ENCODE measurements at places on chromosomes 2 and 18.
A peak's percentile ranks its signal among the peaks of the same experiment; 100 is the strongest.

GRCh38 chr18:23852236-23853045 is 162.1 kb upstream of the TTC39C start:
- no peak for DNase-seq

DNA sequence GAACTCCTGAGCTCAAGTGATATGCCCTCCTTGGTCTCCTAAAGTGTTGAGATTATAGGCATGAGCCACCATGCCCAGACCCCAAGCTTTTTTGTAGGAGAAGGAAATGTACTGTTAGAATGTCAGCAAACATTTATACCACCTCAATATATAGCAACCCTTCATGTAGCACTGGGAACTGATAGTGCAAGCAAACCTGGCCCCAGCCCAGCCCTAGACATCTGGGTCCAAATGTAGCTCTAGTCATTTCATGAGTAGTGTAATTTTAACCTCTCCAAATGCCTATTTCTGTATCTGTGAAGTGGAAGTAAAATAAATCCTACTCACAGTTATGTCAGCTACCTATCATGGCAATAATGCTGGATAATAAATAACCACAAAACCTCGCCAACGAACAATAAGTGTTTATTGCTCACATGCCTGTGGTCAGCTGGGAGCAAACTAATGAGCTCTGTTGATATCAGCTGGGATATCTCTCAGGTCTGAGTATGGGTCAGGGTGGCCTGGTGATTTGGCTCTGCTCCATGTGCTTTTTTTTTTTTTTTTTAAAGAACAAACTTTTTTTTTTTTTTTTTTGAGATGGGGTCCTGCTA is 180.4 kb downstream of the CD8B2 start:
- DNase-seq: no peak

DNA sequence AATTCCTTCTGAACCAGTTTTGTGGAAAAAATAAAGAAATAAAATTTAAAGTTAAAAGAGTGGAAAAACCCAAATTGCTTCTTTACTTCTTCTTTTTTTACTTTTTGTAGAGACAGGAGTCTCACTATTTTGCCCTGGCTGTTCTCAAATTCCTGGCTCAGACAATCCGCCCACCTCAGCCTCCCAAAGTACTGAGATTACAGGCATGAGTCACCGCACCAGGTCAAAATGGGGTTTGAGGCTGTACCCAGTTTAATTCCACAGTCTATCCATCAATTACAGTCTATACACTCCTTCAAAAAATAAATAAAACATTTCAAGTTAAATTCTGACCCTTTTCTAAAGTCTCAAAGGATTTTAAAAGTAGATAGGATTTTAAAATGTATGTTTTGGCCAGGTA is 120.3 kb downstream of the FAM161A start:
- no peak for DNase-seq

DNA sequence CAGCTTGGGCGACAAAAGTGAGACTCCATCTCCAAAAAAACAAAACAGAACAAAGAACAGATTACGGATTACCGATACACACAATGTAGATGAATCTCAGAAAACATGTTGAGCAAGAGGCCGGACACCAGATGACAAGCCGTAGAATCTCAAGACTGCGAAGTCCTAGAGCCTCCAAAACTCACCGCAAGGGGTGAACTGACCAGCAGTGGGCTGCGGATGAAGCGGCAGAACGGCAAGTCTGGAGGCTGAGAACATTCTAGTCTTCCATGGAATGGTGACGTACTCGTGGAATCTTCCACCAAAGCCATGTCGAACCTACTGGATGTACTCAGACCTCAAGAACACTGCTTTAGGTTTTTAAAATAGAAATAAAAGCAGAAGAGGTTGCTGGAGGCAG is 198.8 kb downstream of the NDUFA10 start:
- DNase-seq: no peak

- DNase-seq: no peak
These were observed 11.4 kb downstream of the SIX3 start for GRCh38 chr2:44952806-44953498.

DNA sequence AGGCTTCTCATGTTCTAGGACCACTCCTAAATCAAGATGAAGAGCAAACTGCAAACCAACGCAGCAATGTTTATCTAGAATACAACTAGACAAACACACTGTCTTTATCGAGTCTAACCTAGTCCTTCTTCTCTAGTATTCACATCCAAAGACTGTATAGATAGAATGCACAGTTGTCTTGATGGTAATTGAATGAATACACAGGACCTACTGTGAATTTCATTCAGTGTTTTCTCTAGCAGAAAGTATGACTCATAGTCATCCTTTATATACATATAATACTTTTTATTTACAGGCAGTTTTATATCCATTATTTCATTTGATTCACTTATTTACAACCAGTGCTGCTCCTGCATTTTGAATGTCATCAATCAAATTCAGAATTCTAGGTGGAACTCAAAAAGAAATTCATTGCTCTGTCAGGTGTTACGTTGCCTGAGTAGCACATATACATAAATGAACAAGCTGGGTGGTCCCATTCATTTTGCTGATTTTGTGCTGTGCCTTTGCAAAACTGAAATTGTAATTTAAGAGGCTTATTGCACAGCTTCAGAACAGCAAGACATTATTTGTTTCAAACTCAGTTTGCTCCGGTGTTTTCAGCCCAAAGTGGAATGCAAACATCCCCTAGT is 374.8 kb downstream of the EPHA4 start:
- no peak for DNase-seq

DNA sequence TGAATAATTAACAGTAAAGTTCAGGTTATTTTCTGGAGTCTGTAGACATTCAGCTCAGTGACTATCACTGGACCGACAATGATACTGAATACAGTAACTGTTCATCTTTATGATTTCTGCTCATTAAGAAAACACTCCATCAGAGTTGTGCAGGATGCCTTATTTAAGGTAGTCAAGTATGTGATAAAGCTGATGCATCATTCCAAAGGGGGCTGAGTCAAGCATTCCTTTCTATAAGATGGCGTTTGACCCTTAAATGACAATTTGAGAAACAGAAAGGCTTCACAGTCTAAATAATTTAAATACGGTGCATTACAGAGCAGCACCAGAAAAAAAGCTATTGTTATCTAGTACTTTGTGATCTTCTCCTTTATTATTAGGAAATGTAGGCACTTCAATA is 131.1 kb downstream of the CDH2 start:
- no peak for DNase-seq

DNA sequence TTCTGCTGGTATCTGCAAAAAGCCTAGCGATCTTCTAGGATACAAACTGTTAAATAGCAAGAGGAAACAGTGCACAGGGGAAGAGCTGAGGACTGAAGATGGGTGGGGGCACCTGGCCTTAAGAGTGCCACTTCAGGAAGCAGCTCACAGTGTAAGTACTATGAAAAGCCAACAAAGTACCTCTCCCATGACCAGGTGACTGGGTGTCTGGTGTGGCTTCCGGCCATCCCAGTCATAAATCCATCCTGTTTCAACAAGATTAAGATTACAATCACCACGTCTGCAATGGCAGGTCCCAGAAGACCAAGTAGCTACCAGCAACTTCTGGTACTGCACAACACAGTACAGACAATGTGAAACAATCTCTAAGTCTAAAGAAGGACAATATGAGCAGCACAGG is 15.9 kb downstream of the ERFE start:
- DNase-seq: no peak

DNA sequence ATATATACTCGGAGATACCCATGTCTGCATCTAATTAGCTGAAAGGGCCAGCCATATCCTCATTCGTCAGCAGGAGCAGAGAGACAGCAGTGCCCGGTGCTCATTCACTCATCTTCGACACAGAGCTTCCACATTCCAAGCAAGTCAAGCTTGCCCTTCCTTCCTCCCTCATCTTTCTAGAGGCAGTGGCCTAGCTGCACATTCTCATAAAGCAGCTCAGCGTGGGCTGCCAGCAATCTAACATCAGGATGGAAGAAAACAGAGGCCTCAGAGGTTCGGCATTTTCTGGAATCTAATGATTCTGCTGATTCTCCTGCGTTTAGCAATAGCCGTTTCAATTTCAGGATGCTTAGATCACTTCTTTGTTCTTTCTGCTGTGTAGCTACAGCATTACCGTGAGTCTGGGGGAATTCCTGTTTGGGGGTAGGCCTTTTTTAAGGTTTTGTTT is 68.8 kb downstream of the CLHC1 start:
- DNase-seq: peak; percentile 61

DNA sequence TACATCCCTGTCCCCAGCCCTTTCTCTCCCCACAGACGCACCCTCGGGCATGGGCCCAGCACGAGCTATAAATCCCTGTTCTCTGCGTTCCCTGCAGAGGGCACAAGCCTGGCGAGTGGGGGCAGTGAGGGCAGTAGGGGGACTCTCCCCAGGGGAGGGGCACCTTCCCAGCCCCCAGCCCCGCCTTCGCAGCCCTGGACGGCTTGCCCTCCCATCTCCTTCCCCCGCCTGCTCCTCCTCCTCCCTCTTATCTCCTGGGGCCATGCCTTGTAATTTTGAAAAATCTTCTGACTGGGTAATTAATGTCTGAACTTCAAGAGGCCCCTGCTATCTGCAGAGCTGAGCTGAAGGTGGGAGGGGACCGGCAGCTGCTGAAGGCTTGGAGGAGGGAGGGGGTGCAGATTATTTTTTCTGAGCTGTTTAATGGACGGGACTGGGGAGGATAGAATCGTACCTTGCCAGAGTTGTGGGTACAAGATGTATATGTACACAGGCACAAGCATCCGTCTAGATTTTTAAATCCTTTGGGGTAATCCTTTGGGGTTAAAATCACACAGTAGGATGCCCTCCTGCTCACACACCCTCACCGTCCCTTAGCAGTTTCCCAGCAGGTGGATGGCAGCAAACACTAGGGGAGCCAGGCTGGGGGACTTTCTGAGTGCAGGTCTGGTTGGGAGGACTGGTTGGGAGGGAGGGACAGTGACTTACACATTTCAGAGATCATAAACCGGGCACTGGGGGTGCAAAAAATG is 121.9 kb downstream of the SMAD7 start:
- DNase-seq: no peak

DNA sequence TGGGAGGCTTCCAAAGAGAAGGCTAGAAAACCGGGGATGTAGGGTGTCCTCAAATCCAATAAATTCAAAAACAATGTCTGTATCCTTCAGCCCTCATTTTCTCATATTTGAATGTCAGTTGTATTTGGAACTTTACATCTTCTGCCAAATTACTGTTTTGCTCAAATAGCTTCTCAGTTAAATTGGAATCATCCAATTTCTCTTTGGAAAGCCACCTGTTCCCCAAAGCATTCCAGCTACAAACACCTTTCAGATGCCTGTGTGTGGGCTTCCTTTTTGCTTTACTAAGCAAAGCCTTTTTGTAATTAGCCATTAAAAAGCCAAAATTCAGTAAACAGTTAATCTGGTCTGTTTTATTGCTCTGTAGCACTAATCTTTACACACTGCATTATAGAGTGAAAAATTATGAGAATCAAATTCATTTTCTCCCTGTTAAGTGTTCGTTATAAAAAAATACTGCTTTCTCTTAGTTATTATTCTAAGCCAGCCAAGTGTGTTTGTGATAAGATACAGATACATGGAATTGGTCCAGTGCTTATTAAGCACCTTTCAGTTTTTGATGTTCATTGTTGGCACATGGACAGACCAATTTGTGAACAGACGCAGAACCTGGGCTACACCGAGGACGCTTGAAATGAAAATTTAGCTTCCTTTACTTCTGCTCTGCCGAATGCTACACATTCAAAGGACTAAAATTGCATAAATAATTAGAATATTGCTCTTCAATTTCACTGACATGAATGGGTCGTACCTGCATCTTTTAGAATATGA is 151.6 kb downstream of the RTN4 start:
- DNase-seq: no peak

GRCh38 chr18:78735131-78736014 is 244.2 kb upstream of the SALL3 start:
- DNase-seq: no peak

DNA sequence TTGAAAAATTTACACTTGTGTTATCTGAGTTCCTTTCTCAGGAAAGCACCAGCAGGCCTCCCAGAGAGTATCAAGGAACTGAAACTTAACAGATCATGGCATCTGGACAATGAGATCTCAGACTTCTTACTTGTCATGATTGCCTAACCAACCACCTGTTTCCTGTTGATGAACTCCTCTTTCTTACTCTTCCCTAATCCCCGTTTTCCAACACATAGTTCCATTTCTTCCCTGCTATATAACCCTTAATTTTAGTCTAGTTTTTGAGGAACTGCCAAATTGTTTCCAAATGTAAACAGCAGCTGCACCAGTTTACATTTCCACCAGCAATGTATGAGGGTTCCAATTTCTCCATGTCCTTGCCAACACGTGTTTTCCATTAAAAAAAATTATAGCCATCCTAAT is 6.1 kb upstream of the FAM171B start:
- DNase-seq: no peak

- no peak for DNase-seq
These were observed 13.0 kb downstream of the VIL1 start for GRCh38 chr2:218431878-218432277.

DNA sequence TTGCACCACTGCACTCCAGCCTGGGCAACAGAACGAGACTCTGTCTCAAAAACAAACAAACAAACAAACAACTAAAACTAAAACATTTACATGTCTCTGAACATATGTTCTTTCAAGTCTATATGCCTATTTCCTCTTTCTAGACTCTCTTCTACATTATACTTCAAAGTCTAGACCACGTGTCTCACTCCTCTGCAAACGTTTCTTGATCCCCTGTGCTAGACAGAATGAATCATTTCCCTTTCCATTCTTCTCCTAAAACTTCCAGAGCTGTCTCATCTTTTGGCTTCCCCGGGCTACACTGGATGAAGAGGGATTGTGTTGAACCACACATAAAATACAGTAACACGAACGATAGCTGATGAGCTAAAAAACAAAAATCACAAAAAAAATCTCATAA is 67.1 kb downstream of the BAZ2B start:
- no peak for DNase-seq

DNA sequence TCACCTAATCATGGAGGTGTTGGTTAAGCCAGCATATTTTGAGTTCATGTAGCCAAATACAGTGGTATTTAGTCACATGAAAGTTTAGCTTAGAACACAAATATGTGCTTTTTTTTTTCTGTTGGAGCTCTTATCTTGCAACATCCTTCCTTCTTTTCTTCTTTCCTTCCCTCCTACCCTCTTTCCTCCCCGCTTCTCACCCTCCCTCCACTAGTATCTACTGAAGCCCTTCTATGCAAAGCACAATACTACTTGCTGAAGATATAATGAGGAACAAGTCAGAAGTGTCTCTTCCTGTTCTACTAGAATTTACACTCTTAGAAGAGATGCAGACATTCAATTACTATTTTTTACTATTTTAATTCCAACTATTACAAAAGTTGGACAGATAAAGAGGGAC is 105.0 kb upstream of the ITGA4 start:
- no peak for DNase-seq

GRCh38 chr2:109689973-109690372 is 75.8 kb downstream of the SOWAHC start:
- no peak for DNase-seq
